ENCODE measurements at places on chromosomes 13 and 19.

DNA sequence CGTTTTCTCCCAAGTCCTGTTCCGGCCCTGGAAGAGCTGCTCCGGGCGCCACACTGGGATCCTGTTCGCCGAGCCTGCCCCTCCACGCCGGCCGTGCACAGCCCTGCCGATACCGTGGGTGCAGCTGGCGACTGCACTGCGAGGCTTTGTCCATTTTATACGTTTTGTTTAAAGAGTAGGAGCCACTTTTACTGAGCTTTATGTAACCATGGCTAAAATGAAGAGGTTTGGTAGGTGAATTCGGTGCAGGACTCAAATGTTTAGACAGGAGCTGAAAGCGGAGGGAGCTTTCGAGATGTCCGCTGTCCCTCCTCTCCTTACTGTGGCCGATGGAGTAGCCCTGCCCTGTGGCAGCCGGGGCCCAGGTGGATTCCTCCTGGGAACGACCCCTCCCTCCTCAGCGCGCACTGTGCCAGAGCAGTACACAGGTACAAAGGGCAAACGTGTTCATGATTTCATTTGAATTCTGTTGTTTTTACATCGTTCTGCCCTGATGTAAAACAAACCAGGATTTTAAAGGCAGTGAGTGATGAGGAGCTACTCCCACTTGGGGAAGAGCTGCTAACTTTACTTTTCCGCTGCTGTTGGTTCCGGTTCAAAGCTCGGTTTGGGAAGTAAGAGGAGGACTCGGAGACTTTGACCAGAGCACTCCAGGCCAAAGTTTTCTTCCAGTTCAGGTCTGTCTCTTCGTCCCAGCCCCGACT is 1.7 kb downstream of the COL4A2 start:
- DNase-seq, result no peak

DNA sequence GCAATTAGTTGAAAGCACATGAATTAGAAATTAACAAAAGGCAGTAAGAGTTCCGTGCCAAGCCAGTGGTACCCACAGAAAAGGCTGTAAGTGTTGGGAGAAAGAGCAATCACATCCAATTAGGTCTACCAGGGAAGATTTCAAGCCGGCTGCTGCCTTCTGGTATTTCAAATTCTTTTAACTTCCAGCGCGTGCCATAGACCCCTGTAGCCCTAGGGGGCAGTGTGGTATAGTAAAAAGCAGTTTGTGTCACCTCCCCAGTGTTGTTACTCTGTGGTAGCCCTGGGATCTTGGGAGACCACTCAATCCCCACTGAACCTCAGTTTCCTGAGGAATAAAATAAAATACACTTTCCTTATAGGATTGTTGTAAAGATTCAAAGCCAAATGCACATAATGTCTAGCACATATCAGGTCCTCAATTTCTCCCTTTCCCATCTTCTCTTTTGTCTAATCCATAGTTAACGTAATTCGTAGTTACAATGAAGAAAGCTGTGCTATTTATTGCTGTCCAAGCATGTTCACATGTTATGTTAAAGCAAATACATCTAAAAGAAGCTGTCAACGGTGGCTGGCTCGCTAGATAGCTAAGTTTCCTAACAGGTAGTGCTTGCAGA is 230.2 kb downstream of the TDRD3 start:
- DNase-seq, result no peak

GRCh38 chr13:113509989-113510388 is 19.5 kb upstream of the DCUN1D2 start:
- no peak for DNase-seq

- no peak for DNase-seq
Observed at GRCh38 chr19:345320-345879, 804 bp upstream of the MIER2 start.

GRCh38 chr19:38696729-38697055 is 47.6 kb downstream of the CAPN12 start:
- DNase-seq, result no peak

All from stimulated activated naive CD4-positive, alpha-beta T cell treated with Interleukin-2 at 50 U/mL for 16 hours (primary cell).